Muscle of leg (tissue), 16 donors: ENCODE measurements at places on chromosomes 7 and 10.

GRCh38 chr10:24958091-24958720 lies 5.8 kb upstream of the PRTFDC1 start:
- peak; percentile 97 for DNase-seq

GRCh38 chr7:77391230-77391629 lies 24.9 kb downstream of the GSAP start:
- DNase-seq = peak; percentile 23

DNA sequence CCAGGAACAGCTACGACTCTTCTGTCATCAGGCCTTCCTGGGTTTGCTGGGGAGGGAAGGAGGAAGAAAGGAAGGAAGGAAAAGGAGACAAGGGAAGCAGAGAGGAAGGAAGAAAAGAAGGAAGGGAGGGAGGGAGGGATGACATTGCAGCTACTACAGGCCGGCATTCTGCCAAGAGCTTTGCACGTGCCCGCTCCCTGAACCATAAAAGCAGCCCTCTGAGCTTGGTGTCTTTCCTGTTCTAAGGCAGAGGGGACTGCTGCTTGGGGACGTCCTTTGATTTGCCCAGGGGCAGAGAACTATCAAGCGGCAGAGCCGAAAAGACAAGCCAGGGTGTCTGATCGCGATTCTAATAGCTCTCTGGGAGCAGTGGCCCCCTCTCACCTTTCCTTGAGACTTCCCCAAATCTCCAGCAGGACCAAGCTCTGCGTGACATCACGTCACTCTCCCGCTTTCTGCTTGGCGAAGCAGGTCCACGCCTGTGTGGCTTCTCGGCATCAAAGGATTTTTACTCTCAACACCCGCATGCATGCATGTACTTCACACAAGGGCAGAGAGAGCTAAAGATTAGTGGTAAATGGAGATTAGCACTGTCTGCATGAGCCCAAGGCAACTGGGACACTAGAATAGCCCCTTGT lies 167.8 kb upstream of the AUTS2 start:
- DNase-seq = peak; percentile 81

GRCh38 chr7:39624935-39625694 lies 1.7 kb downstream of the RALA start:
- peak; percentile 68 for DNase-seq
